ENCODE measurements at places on chromosomes 2 and 18.

DNA sequence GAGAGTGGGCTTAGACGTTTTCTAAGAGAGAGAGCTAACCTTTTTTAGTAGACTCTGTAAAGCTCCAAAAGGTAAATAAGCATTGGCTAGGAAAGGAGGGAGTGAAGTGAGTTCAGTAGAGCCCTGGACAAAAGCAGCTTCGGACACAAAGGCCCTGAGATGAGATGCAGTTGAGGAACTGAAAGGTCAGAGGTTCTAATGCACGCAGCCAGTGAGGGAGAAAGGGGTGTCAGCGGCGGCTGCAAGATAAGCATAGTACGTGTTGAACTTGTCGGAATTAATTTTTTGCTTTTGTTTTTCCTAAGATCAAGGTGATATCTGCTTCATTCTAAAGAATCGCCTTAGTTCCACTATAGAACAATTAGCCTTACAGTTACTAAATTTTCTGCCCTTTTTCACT is 11.2 kb upstream of the SLC8A1 start:
- no peak for DNase-seq

GRCh38 chr2:30504731-30505130 is 57.7 kb downstream of the LCLAT1 start:
- DNase-seq, result no peak

DNA sequence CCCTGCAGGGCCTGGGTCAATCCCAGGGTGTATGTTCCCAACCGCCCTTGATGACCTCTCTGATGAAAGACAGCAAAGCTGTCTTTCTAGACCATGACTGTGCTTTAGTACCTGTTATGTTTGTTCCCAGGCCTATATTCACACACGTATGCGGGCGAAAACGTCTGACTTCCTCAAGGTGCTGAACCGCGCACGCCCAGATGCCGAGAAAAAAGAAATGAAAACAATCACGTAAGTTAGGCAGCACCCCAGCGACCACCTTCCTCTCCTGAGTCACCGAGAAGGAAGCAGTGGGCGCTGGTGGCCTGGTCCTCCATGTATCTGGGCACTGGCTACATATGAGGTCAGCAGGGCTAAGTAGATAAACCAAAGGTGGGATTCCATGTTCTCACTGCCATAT is 11.1 kb upstream of the GPBAR1 start:
- no peak for DNase-seq

DNA sequence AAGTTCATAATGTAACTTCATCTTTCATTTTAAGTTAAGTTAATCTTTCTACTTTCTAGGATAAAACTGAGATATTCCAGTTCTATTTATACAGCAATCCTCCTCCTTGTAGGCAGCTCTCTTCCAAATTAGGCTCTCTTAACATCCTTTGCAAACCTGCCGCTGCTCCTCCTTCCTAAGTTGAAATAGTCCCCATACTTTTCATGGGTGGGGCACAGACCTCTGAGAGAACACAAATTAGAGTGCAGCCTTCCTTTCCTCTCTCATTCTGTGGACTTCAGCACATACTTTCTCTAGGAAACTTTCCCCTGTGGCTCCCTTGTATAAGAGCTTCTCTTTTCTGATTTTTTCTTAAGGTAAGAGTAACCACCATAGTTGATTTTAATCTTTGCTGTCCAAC is 28.3 kb downstream of the TWSG1 start:
- no peak for DNase-seq
